PC-3 (cell line): ENCODE measurements at places on chromosomes 13 and 19.

DNA sequence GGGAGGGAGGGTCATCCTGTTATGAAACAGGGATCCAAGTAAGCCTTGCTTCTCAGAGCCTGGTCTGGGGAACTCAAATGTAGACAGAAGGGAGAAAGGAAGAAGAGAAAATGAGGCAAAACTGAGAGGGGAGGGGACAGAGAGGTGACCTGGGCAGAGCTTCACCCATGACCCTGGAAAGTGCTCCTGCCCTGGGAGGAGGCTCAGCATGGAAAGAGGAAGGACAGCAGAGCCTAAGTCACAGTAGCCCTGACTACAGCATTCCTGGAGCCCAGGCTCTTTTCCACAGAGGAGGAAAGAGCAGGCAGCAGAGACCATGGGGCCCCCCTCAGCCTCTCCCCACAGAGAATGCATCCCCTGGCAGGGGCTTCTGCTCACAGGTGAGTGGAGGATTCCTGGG lies at the start of gene CEACAM3:
TSS of gene CEACAM3 (plus strand) at position 226 of the 400 bp plus-strand sequence. CDS start at position 317, 91 bp downstream.
- DNase-seq = no peak

GRCh38 chr13:46831588-46832194 lies 34.7 kb upstream of the ESD start:
- peak; percentile 71 for DNase-seq

DNA sequence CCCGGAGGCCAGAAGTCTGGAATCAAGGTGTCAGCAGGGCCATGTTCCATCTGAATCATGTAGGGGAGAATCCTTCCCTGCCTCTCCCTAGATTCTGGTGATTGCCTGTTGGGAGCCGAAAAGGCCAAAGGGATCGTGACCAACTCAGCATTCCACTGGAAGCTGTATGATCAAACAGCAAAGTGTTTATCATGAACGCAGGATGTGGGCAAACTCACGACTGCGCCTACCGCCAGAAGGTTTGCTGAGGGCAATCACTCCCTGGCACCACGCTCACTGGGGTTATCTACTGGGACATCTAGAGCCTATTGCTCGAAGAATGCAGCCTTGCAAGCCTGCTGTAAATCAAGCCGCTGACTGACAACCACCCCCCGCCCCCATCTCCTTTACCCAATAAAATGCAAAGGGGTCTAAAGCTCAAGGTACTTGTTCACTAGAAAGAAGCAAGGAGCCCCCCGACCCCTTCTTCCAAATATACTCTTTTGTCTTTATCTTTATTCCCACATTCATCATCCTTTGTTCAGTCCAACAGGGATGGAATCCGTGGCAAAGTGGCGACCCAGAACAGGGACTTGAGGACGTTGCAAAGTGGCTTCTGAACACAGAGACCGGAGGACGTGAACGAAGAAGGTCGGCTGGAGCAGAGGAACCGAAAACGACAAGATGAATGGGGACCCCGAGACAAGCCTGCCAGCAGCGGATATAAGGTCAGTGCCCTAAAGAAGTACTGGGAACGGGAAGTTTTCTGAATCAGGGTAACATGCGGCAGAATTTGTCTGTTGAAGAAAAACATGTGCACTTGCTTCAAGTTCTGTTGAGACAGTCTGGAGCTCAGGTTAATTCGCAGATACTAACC lies 16.8 kb downstream of the CLEC4M start:
- DNase-seq = no peak

DNA sequence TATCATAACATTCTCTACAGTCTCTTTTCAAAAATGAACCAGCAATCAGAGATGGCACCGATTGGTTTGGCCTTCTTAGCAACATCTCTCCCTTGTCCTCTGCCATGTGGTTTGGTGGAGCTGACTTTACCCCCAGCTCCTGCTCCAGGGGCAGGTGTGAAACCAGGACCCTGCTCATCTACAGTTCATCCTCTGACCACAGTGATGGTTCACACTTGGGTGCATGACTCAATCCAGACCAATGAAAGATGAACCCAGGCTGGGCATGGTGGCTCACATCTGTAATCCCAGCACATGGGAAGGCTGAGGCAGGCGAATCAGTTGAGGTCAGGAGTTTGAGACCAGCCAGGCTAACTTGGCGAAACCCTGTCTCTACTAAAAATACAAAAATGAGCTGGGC lies 33.6 kb upstream of the FFAR2 start:
- DNase-seq = no peak

DNA sequence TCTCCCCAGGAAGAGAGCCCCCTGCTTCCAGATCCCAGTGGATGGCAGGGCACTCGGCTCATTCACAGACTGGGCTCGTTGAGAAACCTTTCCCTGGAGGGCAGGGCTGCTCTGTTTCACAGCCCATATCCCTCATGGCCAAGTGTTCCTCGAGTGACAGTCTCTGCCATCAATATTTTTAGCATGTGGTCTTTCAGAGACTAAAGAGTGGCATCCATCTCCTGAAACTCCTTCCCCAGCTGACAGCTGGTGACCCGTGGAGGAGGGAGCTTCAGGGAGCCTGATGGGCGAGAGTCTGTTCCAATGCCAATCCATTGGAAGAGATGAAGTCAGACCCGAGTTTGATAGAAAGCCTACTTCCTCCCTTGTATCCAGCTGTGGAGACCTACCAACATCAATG lies 30.7 kb upstream of the ALOX5AP start:
- DNase-seq = no peak

DNA sequence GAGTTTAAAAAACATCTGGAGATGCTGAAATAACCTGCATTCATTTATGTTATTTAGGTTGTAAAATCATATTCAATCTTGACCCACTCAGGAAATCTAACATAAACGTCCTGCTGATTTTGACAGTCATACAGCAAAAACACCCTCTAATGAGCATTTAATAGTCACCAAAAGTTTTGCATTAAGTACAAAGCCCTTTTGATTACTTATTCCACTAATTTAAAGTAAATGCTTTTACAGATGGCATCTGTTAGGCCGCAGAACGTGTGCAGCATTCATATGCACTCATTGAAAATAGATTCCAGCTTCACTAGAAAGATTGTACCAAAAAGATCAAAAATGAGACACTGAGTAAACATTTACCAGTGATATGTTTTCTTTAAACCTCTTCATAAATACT lies 1295.1 kb downstream of the EFNB2 start:
- no peak for DNase-seq

GRCh38 chr19:6458695-6459261 lies 814 bp downstream of the SLC25A23 start:
- peak; percentile 14 for DNase-seq

DNA sequence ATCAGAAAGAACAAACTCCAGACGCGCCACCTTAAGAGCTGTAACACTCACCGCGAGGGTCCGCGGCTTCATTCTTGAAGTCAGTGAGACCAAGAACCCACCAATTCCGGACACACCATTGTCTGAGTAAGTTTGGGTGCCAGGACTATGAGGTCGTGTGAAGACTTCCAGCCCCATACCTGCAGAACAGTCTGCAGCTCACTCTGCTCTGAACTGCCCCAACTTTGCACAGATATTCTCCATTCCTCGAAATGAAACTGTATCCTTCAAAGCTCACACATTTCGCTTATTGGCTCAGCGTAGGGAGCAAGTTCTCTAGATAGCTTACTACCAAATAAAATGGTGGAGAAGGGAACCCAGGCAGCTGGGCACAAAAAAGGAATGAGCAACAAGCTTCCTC lies 2.6 kb upstream of the CYP4F2 start:
- DNase-seq = no peak

GRCh38 chr13:97263160-97263559 lies 41.0 kb downstream of the MBNL2 start:
- no peak for DNase-seq

GRCh38 chr19:17872251-17873001 lies 681 bp downstream of the SLC5A5 start:
- DNase-seq = no peak

DNA sequence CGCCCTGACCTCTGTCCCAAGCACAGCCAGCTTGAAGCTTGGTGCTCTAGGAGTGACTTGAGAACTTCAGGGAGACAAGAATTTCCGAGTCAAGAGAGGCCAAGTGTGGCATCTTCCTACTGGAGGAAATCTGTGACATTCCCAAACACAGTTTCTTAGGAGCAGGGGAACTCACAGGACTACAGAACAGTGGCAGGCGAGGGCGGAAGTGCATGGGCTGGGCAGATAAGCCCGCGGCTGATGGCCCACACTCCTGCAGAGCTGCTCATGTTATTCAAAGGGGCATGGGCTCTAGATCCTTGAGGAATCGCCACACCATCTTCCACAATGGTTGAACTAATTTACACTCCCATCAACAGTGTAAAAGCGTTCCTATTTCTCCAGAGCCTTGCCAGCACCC lies 168.8 kb downstream of the KATNAL1 start:
- DNase-seq = no peak

DNA sequence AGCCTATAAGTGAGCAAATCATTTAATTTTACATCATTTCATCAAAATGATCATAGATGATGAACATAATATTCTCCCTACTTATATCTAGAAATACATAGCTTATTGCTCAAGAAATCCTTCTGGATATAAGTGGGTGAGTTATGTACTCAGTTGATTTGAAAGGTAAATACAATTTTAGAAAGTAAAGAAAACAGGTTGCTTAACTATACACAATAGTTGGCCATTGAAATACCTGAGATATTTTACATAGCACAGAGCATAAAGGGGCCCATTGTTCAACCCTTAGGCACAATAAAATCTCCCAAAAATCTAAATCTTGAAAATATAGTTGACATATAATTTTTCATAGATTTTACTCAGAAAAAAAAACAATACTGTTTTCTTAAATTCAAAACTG lies 782.0 kb upstream of the KLHL1 start:
- peak; percentile 1 for DNase-seq
